Hematopoietic multipotent progenitor cell treated with erythropoietin and hydrocortisone succinate and interleukin-3 and kit ligand, for 4 days (in vitro differentiated cells): ENCODE measurements at places on chromosomes 16 and 17.

- DNase-seq, result no peak
These were observed 129.8 kb upstream of the TOM1L1 start for GRCh38 chr17:54770836-54771235.

GRCh38 chr16:86509759-86510464, 415 bp upstream of the FOXF1 start:
- DNase-seq, result no peak

GRCh38 chr17:31824766-31825360, 34.2 kb downstream of the COPRS start:
- DNase-seq, result no peak

- no peak for DNase-seq
These were observed 24.9 kb upstream of the ADAMTS18 start for GRCh38 chr16:77459534-77460254.

GRCh38 chr16:53111078-53111791, 56.4 kb downstream of the CHD9 start:
- DNase-seq, result no peak

DNA sequence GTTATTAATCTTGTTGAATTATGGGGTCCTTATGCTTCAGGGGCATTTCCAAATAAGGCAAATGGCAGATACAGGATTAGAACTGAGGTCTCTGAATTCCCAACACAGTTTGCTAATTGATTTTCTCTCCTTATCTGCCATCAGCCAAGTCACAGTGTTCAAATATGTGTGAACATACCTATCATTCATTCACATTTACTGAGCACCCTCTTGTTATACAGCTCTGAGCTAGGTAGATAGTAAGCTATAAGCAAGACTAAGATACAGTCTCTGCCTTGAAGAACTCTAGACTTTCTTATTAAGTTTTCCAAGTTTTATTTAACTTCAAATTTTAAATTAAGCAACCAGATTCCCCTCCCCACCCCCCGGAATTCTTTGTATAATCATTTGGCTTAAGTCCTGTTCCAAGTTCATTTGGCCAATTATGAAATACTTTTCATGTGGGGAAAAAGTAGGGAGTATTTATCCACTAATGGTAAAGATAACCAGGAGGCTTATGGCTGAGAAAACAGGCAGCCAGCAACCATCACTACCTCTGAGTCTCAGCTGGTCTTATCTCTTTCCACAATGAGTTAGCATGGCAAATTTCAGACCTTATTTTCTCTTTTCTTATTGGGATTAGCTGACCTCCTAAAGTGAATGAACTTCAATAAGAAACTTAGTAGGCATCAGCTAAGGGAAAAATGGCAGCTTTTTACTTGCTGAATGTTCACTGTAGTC, 31.4 kb upstream of the CORO6 start:
- DNase-seq, result peak; percentile 66

GRCh38 chr17:3761036-3761917, 37.6 kb downstream of the HASPIN start:
- DNase-seq, result no peak

DNA sequence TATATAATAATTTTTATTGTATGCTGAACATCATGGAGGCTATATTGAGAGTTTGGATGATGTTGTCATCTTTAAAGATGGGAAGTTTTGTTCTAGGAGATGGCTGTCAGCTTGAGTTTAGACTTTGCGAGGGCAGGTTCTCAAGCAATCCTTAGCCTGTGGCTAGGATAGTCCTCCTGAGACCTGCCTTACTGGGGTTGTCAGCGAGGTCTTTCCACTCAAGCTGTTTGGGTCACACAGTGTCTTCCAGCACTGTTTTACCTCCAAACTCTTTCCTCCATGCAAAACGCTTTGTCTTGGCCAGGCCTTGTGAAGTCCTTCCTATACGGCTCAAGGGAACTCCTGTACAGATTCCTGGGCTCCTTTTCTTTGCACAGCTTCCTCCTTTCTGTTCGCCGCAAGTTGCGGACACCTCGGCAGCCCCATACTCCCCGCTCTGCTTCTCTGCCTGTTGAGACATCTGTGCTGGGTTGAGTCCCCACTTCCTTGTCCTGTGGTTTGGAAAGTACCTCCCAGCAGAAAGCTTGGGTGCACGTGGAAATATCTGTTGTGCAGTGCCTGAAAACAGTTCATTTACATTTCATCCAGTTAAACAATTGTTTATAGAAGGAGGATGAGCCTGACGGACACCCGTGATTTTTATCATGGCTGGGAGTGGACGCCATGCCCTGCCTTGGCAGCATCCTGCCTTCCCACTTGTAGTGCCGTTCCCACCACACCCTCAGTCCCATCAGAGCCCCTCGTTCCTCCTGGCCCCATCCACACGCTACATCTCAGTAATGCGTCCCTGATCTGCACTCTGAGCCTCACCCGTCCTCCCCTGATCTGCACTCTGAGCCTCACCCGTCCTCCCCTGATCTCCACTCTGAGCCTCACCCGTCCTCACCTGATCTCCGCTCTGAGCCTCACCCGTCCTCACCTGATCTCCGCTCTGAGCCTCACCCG, 55.0 kb upstream of the CBFA2T3 start:
- DNase-seq, result peak; percentile 91

GRCh38 chr16:56649271-56649670, 2.4 kb upstream of the MT1B start:
- no peak for DNase-seq

- no peak for DNase-seq
These were observed 10.2 kb upstream of the TXNDC11 start for GRCh38 chr16:11752856-11753255.
